ENCODE measurements at places on chromosomes 3 and 15.

DNA sequence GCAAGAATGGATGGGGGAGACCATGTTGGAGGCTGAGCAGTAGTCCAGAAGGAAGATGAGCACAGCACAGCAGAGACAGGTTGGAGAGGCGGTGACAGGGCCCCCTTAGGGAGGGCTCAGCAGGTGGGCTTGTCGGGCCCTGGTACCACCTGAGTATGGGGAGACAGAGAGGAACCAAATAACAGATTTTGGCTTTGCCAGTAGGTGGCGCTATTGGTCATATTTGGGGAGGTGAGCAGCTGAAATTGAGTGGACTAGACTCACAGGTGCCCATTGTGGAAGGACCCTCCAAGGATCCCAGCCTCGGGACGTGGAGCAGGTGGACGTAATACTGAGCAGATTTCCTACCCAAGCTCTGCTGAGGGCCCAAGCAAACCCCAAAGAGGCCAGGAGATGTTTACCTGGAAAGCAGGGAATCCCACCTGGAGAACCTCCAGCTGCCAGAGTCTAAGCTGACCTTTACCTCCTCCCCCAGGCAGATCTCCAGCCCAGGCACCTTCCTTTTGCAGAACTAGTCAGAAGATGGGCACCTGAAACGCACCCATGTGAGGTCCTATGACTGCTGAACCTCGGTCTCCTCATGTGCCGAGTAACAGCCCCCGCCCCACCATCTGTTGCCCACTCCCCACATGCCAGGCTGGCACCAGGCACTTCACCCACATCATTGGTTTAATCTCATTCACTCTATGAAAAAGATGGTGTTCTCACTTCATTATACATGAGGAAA lies 24.6 kb upstream of the CORO2B start:
- DNase-seq, result peak; percentile 42

GRCh38 chr15:99408236-99409096 lies 157.2 kb downstream of the LRRC28 start:
- DNase-seq, result peak; percentile 32

- DNase-seq, result no peak
These were observed 417 bp downstream of the HACD2 start for GRCh38 chr3:123584284-123584987.

- DNase-seq, result no peak
These were observed 7.1 kb downstream of the SEMA3F start for GRCh38 chr3:50162034-50162883.

DNA sequence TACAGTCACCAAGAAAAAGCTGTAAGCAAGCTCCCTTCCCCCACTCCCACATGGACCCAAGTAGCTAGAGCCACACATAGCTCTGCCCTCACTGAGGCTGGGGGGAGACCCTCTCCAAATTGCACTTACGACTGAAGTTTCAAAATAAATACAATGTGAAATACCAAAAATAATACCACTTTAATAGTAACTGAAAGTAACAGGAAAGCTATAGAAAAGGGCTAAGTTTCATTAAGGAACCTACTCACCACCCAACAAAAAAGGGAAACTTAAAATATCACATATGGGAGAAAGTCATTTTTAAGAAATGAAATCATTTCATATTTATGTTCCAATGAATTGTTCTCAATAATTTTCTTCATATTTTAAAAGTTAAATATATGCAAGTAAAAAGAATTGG lies 130.4 kb upstream of the UBE2E2 start:
- no peak for DNase-seq

DNA sequence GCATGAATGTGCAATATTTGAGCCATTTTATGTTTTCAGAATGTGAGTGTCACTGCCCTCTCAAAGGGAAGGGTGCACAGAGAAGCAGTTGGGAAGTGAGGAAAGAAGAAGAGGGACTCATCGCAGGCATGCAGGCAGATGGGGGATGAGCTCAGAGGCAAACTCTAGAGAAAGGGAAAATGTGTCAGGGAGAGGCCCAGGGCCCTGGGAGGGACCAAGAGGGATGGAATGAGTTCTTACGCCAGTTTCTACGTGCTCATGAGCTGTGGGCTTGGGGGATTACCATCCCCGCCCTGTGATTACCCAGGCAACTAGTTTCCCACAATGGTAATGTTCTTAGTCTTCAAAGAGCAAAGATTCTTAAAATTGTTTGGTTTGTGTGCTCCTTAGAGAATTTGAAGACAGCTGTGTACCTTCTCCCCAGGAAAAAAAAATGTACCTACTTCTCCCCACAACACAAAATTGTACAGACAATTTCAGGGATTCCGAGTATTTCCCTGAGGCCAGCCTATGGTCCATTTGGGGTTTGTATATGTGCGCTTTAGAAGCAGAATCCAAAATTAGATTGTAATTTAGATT lies 17.8 kb downstream of the GCSAM start:
- no peak for DNase-seq

DNA sequence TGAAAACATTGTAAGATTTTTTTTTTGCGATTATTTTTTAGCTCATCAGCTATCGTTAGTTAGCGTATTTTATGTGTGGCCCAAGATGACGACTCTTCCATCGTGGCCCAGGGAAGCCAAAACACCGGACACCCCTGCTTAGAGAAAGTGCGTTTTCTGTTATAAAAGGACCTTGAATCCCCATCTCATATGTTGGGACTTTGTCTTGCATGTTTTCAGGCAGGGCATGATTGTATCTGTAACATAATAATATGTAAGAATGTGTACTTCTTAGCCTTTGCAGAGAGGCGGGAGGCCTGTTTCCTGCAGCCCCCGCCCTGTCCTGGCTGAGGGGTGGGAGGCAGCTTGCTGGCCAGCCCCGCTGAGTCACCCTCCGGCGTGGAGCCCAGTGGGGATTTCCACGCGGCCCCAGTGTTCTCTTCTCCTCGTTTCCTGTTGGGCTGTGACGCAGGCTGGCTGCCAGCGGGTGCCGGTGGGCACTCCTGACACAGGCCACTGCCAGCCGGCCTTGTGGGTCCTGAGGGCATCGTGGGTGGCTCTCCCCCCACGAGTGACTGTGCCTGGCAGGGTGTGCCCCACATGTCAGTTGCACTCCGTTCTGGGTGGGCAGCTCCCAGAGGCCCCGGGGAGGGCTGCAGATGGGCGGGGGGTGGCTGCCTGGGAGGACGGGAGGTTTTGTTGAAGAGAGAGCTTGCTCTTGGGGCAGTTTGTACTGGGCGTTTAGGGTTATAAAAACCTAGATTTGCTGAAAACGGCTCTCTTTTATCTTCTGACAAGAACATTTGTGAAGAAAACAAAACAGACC lies 55.6 kb downstream of the SMAD3 start:
- peak; percentile 38 for DNase-seq

- no peak for DNase-seq
These were observed 6.3 kb upstream of the PIK3CA start for GRCh38 chr3:179141890-179142289.

DNA sequence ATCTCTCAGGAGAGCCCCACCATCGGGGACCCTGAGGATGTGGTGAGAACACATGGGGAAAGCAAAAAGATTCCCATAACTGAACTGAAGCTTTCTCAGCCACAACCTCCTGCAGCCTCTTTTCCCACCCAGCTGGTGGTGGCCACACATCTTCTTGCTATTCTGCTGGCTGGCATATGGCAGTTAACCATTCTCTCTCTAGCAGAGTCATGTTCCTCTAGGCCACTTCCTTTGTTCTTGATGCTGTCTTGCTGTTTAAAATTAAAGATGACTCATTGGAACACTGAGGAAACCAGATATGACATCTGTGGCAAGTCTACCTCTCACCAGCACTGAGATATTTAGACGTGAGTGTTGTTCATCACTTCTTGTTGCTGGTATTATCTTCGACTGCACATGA lies 180.3 kb upstream of the ROBO2 start:
- DNase-seq, result no peak

DNA sequence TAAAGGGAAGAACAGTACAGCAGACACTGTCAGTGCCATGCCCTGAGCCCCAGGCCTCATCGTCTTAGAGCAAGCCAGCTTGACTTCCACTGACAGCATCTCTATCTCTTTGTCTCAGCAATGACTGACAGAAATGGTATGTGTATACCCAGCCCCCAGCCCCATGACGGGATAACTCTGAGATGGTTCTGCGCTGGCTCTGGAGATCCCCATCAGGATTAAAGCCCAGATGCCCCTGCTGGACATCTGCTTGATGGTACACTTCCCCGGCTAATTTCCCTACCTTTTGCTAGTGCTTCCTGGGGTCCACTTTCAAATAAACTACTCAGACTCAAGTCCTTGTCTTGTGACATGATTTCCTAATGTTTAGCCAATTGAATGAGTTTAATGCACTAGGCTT lies 7.6 kb downstream of the NMNAT3 start:
- DNase-seq, result no peak

DNA sequence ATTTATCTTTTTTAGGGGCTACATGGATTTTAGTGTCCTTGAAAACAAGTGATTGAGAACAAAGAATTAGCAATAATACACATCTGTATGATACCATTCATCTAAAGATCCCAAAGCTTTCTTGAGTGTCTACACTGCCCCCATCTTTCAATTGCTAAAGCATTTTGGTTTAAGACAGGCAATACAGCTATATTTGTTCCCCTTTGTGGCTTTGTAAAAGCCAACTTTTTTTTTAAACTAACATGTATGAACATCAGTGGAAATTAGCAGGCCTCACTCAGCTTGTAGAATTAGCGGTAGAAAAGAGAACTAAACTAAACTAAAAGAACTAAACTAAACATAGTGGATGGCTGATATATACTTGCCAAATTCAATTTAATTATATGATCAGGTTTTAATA lies 449.6 kb downstream of the MECOM start:
- no peak for DNase-seq

DNA sequence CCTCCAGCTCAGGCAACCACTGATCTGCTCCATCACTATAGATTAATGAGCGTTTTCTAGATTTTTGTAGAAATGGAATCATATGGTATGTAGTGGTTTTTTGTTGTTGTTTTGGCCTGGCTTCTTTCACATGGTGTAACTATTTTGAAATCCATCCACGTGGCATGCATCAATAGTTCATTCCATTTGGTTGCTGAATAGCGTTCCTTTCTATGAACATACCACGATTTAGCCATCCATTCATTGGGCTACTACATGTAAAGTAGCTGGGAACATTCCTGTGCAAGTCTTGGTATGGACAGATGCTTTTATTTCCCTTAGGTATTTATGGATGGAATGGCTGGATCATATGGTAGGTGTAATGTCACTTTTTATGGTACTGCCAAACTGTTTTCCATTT lies 10.7 kb upstream of the CHSY1 start:
- DNase-seq, result no peak

GRCh38 chr3:39282057-39282456 lies 2.2 kb upstream of the CX3CR1 start:
- DNase-seq, result no peak

DNA sequence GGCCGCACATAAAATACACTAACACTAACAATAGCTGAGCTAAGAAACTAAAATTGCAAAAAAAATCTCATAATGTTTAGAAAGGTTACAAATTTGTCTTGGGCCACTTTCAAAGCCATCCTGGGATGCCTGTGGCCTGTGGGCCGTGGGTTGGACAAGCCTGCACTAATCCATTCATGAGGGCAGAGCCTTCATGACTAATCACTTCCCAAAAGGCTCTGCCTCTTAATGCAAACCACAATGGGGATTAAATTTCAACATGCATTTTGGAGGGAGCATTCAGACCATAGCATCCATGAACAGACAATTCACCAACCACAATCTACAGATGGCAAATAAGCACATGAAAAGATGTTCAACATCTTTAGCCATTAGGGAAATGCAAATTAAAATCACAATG lies 128.2 kb downstream of the SUCLG2 start:
- peak; percentile 68 for DNase-seq

GRCh38 chr15:69025320-69025719 lies 10.8 kb downstream of the NOX5 start:
- DNase-seq, result no peak

DNA sequence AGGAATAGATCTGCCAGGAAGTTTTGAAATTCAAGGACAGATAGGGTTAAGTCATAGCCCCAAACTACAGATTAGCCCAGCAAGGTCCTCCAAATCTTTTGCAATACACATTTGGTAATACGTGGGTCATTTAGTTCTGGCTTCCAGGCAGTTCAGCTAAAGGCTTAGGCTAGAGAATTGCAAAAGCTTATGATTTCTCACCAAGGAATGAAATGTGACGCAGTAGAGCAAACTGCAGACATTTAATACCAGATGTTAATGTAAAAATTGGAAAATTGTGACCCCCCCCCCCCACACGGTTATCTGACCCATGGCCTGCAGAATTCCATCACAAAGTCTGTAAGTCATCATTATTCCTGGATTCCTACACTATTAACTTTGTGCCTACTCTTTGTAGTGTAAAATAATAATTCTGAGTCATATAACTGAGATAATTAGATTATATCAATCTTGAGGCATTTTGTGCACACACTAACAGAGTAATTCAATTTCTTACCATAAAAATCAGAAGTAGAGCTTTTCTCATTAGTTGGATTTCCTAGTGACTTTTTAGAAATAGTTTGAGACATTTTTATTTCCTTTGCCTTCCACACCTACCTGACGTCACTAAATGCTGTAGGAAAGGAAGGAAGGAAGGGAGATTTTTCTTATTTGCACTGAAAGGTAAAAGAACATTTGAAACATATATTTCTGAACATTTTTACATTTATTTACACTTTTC lies 235.2 kb downstream of the DTWD1 start:
- no peak for DNase-seq

- peak; percentile 63 for DNase-seq
These were observed 9.1 kb downstream of the MRPS11 start for GRCh38 chr15:88476635-88477060.

DNA sequence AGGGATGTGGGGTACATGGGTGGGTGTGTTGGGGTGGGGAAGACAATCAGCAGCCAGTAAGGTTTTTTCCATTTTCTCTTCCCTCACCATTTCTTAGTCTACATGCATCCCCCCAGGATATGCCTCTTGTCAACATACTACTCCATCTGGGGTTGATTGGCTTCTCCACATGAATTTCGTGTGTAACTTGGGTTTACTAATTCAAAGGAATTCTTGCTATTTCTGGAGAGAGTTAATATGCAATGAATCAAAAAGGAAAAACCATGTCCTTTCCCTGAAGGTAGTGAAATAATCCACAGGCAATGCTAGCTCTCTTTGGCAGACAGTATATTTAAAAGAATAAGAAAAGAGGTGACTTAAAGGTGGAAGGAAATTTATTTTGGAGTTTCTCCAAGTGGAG lies 198.4 kb downstream of the EBLN2 start:
- no peak for DNase-seq

- no peak for DNase-seq
These were observed 18.9 kb downstream of the HOMER2 start for GRCh38 chr15:82933576-82933975.

- DNase-seq, result no peak
These were observed 156.9 kb downstream of the MEX3B start for GRCh38 chr15:81888748-81889484.

- DNase-seq, result peak; percentile 35
These were observed 187.3 kb downstream of the KCNAB1 start for GRCh38 chr3:156307704-156308103.

- DNase-seq, result no peak
These were observed 100.3 kb upstream of the CADPS start for GRCh38 chr3:62975566-62975965.

DNA sequence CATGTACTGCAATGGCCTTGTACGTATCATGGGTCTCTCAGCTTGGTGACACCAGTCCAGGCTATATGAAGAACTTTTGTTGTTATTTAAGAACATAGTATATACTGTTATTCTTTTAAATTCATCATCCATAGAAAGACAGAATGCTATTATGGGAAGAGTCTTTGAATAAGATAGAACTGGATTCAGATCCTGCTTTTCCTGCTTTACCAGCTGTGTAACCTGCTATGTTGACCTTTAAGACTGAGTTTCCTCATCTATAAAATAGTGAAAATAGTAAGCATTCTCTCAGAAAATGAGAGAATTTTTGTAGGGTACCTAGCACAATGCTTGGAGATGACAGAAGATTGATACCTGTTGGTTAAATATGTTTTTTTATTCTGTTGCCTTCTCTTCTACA lies 204.1 kb upstream of the TBL1XR1 start:
- no peak for DNase-seq

GRCh38 chr3:160099834-160100233 lies 111.2 kb downstream of the IL12A start:
- no peak for DNase-seq

All from COLO829 (cell line).